Activated T-cell treated with anti-CD3 and anti-CD28 coated beads, Interleukin-2, amount 50 U/mL, for 72 hours (primary cell): ENCODE measurements at places on chromosomes 4 and X.

DNA sequence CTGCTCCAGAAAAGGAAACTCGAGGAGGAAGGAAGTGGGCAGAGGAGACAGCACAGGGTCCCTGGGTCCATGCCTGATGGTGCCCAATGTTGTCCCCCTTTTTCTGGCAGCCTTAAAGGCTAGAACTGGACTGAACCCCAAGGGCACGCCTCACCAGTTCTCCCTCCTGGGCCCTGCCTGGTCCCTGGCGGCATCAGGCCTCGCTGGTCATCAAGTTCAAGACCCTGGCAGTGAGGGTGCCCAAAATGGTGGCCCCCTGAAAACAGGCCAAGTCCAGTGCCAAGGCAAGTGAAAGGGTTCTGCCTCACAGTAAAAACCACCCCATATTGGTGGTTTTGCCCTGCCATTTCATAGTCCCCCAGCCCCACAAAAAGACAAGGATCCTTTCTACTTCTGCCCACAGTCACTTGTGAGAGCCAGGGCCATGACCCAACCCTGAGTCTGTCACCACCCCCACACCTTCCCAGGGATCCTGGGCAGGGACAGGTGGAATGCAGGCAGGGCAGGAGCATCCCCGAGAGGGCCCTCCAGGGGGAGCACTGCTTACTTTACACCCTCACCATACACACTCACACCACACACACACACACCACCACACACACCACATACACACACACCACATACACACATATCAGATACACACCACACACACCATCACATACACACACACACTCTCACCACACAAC lies 107.6 kb downstream of the DCTD start:
- peak; percentile 17 for DNase-seq

- no peak for DNase-seq
Observed at GRCh38 chrX:6660567-6661264, 125.8 kb upstream of the VCX3A start.

GRCh38 chrX:68413254-68413653 lies 20.0 kb downstream of the OPHN1 start:
- DNase-seq: no peak

DNA sequence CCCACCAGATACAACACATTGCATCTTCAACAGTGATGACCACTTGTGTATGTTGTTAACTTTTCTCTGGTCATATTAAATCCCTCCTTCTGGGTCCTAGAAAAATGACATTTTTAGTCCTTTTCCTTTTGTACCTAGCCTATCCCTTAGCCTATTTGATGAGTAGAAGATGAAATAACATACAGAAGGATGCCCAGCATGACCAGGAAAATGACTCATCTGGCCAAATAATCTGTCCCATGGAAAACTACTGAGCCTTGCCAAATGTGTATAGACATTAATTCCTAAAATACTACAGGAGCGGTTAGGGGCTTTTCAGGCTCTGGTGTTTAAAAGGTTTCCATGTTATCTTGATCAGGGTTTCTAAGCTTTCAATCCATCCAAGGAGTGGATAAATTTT lies 129.0 kb upstream of the KCNIP4 start:
- DNase-seq: no peak
